ENCODE measurements at places on chromosomes 1 and 21.
A peak's percentile ranks its signal among the peaks of the same experiment; 100 is the strongest.

DNA sequence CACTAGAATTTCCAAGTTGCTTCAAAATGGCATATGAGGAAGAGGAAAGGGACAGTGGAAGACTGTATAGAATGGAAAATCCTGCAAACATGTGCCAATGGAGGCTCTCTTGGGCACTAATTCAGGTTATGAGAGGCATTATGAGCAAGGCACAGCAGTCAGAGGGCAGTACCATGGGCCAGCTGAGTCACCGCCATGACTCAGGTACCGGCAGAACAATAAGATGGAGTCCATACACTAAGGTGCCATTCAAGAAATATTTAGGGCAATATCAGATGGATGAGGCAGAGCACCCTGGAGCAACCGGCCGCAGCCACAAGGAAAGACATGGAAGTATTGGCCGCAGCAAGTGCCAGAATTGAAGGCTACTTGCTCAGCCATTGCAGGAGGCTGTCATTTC lies 25.6 kb upstream of the VAV3 start:
- no peak for DNase-seq

GRCh38 chr1:29511436-29511835 lies 275.1 kb downstream of the PTPRU start:
- DNase-seq, result no peak

- DNase-seq, result no peak
These were observed 141.9 kb upstream of the MAP1LC3C start for GRCh38 chr1:242140836-242141235.

- no peak for DNase-seq
These were observed 19.5 kb upstream of the EXO1 start for GRCh38 chr1:241828463-241829021.

- DNase-seq, result no peak
These were observed 119.3 kb upstream of the ZC3H12A start for GRCh38 chr1:37354876-37355650.

DNA sequence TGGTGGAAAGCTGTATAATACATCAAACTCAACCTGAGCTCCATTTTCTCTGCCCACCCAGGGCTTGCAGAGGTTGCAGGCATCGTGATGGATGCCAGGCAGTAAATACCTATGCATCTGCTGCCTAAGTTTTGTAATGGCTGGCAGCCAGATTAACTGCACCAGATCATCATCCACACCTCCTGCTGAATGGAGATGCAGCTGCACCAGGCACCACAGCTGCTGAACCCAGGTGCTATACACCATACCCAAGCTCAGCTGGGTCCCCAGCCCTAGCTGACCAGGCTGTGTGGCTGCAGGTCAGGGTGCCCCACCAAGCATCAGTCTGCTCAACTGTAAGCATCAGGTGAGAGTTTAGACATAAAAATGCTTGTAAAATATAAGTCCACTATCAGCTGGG lies 6.7 kb upstream of the SNAPIN start:
- DNase-seq, result no peak

- DNase-seq, result no peak
These were observed 145.4 kb upstream of the C1orf21 start for GRCh38 chr1:184241446-184241845.

GRCh38 chr1:85850238-85850637 lies 142.0 kb upstream of the ZNHIT6 start:
- DNase-seq, result no peak

DNA sequence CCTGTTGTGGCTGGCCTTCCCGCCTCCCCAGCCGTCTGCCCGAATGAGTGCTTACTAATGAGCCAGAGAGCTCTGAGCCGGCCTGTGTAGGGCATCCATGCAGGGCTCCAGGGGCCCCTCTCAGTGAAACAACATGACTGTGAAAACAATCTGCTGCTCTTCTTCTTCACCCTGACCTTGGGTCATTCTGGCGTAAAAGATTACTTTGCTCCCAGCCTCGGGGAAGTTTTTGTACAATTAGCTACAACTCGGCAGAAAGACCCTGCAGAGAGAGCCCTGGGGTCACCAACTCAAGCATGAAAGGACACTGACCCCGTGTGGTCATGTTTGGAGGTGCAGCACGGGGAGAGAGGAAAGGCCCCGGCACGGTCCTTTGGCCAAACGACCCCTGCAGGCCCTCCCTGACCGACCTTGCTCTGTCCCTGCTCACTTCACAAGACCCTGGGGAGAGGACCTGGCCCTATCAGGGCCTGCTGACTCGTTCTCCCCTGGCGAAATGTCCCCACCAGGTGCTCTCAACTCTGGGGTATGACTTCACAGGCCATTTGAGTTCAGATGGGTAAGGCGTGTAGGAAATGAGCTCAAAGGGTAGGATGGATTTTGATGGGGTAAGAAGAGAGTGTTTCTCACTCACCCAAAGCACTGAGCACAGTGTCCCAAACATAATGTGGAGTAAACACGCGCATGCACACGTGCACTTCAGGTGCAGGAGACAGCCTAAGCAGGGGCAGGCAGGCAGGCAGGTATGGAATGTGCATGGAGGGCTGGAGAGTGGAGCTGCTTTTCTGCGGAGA lies 22.9 kb upstream of the FAM20B start:
- DNase-seq, result peak; percentile 59

GRCh38 chr1:160489513-160490261 lies 33.4 kb downstream of the SLAMF6 start:
- DNase-seq, result no peak

- no peak for DNase-seq
These were observed 11.6 kb upstream of the LMNA start for GRCh38 chr1:156102633-156103511.

- no peak for DNase-seq
These were observed 1.8 kb downstream of the EYA3 start for GRCh38 chr1:28086651-28087050.

GRCh38 chr1:93681989-93682412 lies 364 bp upstream of the BCAR3 start:
- no peak for DNase-seq

- DNase-seq, result no peak
These were observed 6.7 kb upstream of the CACNA1E start for GRCh38 chr1:181476581-181476980.

DNA sequence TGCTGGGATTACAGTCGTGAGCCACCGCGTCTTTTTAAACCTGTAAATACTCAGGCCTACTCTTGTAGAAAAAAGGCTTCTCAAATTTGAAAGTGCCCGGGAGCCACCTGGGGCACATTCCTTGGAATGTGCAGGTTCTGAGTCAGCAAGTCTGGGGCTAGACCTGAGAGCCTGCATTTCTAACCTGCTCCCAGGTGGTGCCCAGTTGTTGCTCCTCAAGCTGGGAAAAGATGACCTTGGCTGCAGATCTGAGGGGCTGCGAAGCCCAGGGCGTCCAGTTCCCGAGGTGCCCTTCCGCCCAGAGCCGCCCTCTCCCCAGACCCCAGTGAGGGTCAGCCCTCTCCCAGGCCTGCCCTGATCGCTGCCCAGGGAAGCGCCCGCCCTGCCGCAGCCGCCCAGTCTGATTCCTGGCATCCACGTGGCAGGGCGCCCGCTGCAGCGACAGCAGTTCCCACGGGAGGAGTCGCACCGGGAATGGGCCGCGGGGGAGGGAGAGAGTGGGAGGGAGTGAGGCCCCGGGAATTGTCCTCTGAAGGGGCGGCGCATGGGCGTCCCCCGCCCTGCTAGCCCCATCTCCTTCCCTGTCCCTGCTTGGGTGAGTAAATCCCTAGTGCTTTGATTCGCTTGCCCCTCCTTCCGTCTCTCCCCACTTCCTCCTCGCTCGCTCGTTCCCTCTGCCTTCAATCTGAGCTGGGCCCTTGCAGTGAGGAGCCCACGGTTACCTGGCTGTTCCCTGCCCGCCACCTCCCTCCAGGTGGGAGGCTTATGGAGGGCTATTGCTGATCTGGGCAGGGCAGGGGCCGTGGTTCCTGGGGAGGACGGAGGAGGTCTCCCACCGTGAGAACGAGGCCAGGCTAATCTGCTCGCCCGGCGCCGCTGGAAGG lies 18.8 kb upstream of the TENT5B start:
- DNase-seq, result no peak

DNA sequence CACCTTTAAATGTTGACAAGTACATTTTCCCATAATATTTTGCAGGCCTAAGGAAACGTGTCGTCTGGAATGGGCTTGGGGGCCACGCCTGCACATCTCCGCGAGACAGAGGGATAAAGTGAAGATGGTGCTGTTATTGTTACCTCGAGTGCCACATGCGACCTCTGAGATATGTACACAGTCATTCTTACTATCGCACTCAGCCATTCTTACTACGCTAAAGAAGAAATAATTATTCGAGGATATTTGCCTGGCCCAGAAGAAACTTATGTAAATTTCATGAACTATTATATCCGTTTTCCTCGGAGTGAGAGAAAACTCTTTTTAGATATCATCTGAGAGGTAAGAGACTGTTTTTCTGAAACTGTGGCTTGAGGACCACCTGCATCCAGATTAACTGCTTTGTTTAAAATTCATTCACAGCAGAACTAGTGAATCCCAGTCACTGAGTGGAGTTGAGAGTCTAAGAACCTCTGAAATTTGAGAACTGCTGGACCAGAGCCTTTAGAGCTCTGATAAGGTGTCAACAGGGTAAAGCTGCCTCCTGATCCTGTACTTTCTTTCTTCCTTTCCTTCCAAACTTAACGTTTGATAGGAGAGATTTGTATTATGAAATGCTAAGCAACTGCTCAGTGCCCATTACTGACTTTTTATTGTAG lies 811 bp downstream of the EXO1 start:
- no peak for DNase-seq

GRCh38 chr1:62436466-62437272 lies at the start of gene USP1:
USP1 (plus strand) TSS chr1:62437049; CDS start chr1:62439868, 2,819 bp downstream.
- peak; percentile 90 for DNase-seq

Data from HuH-7 (cell line).